ENCODE measurements at places on chromosomes 4 and X.

- no peak for DNase-seq
Measured at GRCh38 chr4:136690360-136690759, 841.9 kb downstream of the PCDH18 start.

DNA sequence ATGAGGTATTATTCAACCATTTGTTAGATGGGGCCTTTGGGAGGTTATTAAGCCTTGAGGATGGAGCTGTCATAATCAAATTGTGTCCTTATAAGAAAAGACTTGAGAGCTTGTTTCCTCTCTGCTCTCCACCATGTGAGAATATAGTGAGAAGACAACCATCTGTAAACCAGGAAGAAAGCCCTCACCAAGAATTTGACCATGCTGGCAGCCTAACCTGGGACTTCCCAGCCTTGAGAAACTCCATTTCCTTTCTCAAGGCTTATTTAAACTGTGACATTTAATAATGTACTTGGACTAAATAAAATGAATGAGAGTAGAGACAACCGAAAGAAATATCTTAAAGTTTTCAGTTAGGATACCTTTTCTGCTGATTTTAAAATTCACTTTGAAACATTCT is 83.7 kb upstream of the GC start:
- no peak for DNase-seq

GRCh38 chr4:48315728-48316630 is 25.4 kb upstream of the SLAIN2 start:
- DNase-seq: peak; percentile 76

- DNase-seq: peak; percentile 46
Measured at GRCh38 chr4:25180524-25181131, 20.4 kb upstream of the SEPSECS start.

DNA sequence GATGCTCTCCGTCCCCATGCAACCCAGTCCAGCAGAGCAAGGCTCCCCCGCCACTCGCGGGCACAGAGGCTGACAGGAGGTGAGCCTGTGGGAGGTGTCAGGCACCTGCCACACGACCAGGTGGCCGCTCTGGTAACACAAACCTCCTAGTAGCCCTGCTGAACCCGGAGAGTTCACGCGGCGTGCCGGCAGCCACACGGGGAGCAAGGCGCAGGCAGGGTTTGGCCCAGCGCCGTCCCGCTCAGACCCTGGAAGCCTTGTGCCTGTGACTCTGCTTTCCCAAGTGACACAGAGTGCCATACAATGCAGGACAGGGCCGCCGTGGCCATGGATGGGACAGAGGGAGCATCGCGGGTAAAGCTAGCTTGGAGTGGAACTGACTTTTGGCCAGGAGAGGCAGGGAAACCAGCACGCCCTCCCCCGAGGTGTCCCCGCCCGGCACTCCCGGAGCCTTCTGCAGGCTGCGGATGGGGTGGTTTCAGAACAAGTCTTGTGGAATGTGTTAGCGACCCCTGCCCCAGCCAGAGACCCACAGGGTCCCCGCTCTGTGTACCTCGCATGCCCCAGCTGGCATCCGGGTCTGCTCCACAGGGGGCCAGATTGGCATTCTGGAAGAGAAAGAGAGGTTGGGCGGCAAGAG is 44.7 kb upstream of the AFAP1 start:
- no peak for DNase-seq

- DNase-seq: peak; percentile 15
Measured at GRCh38 chr4:83387012-83387411, 52.4 kb upstream of the HPSE start.

- DNase-seq: peak; percentile 52
Measured at GRCh38 chrX:19889582-19890342, 2.4 kb upstream of the SH3KBP1 start.

GRCh38 chrX:73446831-73447230 is at the start of gene CDX4:
Gene CDX4, plus strand, starts transcription at chrX:73447053. Its CDS starts 201 bp downstream, at chrX:73447254.
- no peak for DNase-seq

DNA sequence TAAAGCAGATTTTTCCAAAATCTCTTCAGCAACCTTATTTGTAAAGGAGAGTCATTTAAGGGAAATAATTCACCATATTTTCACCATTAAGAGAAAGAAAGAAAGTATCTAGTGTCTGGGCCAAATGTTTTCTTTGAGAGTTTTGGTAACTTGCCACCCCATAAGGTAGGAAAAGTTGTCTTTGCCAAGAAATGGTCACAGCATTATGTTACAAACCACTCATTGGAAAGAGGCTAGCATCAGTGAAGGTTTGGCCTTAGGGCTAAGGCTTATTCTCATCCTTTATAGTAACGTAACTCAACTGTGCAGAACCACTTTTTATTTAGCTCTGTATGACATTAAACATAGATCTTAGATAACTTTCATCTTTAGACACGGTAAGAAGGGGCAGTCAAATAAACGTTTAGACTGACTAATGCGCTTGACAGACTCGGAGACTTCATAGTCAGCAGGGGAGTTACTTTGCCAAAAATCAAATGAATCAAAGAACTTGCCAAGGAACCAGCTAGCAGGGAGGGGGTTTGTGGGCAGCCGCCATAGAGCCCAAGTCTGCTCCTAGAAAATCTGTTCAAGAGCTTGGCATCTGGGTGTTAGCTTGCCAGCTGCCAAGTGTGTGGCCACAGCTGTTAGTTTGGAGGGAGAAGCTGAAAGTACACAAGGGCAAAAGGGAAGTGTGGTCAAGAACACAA is 182.8 kb upstream of the GRID2 start:
- peak; percentile 86 for DNase-seq

- no peak for DNase-seq
Measured at GRCh38 chrX:47568656-47569295, 7.8 kb downstream of the ARAF start.

DNA sequence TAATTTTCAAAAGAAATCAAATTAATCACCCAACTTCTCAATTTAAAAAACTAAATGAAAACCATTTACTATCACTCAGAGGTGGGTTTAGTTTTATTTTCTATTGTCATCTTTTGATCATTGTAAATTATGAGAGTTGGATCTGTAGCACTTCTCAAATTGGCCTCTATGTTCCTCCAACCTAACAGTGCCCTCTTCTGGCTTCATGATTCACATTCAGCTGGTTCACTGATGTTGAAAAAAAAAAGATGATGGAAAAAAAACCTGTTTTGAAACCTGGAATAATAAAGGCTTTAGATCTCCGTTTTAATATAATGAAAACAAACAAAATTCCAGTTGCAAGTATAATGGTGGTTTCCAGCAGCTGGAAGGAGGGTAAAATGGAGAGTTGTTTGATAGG is 2.4 kb upstream of the NBDY start:
- peak; percentile 59 for DNase-seq

DNA sequence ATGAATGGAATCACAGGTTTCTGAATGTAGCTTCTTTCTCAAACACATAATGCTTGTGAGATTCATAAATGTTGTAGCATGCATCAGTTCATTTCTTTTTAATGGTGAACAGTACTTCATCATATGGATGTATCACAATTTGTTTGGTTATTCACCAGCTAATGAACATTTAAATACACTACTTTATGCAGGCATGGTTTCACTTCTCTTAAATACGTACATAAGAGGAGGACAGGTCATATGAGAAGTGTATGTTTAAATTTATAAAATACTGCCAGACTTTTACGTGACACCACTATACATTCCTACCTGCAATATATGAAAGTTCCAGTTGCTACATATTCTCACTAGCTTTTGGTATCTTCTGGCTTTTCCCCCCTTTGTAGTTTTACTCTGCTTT is 65.4 kb downstream of the ANKRD17 start:
- no peak for DNase-seq

DNA sequence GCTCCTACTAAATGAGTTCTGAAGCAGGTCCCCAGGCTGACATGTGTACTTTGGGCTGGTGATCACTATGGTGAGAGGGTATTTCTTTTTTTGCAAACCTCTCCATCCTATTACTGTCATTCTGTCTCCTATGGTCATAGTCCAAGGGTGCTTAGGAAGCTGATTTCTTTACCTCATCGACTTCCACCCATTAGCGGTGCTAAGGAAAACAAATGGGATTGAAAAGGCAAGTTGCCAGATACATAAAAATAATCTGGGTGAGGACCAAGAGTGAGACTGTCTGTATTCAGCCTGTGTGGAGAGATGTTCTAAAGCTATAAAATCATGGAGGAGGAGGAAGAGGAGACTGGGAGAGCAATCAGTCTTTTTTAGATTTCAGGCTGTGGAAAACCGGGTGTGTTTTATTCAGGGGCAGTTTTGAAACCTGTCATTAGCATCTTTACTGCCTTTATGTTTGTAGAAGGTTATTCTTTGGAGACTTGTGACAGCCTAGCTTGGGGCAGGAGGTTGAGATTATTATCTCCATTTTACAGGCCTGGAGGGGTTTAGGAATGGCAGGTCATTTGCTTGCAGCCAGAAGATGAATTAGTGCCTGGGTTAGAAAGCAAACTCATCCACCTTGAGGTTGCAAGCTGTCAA is 1.9 kb downstream of the TMEM164 start:
- no peak for DNase-seq

- no peak for DNase-seq
Measured at GRCh38 chr4:120481756-120482155, 415.1 kb upstream of the MAD2L1 start.

- DNase-seq: no peak
Measured at GRCh38 chrX:68684291-68684918, 36.9 kb downstream of the STARD8 start.

DNA sequence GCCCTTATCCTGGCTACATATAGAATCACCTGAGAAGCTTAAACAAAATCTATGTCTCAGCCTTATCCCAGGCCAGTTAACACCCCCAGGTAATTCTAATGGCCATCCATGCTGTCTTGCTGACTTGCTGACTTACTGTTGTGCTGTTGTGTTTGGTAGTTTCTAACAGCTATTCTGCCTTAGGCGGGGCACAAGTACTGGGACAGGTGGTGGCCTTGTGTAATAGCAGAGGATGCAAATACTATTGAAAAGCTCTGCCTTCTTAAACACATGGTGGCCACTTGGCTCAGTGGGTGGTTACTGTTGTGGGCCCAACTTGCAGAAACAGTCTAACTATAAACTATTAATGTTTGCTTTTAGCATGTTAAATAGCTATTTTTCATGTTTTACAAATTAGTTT is 56.2 kb downstream of the CDS1 start:
- no peak for DNase-seq

DNA sequence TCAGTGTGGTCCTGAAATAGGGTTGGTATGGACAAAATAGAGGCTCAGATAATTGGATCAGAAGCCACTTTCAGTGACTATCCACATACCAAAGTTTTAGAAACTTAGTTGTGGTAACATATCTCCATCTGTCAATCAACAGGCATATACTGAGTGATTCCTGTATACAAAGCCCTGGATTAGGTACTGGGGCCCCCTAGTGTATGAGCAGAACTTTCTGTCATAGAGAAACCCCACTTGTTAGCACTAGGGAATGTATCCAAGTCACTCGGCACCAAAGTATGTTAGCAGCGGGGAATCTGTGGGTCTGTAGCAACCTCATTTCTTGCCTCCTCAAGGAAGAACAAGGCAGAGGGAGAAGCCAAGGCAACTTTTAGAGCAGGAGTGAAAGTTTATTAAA is 50.7 kb downstream of the MAP7D3 start:
- peak; percentile 42 for DNase-seq

- DNase-seq: peak; percentile 2
Measured at GRCh38 chrX:23844502-23845138, 61.6 kb downstream of the SAT1 start.

- no peak for DNase-seq
Measured at GRCh38 chr4:30856795-30857564, 136.8 kb downstream of the PCDH7 start.

DNA sequence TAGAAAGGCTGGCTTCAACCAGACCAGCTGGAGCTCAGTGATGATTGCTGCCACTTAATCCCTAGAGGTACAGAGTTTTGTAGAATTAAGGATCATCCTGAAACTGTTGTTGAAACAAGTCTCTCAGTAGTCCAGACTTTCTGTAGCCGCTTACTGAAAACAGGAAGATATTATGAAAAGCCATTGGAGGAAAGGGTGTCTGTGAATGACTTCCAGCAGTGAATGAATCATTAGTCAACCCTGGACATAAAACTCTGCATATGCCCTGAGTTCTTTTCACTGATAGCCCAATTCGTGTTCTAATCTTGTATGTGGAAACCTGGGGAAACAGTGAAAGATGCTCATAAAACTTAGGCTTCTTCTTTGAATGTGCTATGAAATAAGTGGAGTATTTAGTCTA is 14.8 kb downstream of the HOPX start:
- no peak for DNase-seq

- no peak for DNase-seq
Measured at GRCh38 chrX:96455078-96455477, 229.6 kb upstream of the DIAPH2 start.

GRCh38 chrX:132710656-132711155 is 221.9 kb upstream of the MBNL3 start:
- DNase-seq: no peak

GRCh38 chr4:157706155-157706554 is 466.7 kb downstream of the GASK1B start:
- DNase-seq: no peak

GRCh38 chr4:189293459-189293858 is 647.2 kb upstream of the FRG1 start:
- DNase-seq: no peak

DNA sequence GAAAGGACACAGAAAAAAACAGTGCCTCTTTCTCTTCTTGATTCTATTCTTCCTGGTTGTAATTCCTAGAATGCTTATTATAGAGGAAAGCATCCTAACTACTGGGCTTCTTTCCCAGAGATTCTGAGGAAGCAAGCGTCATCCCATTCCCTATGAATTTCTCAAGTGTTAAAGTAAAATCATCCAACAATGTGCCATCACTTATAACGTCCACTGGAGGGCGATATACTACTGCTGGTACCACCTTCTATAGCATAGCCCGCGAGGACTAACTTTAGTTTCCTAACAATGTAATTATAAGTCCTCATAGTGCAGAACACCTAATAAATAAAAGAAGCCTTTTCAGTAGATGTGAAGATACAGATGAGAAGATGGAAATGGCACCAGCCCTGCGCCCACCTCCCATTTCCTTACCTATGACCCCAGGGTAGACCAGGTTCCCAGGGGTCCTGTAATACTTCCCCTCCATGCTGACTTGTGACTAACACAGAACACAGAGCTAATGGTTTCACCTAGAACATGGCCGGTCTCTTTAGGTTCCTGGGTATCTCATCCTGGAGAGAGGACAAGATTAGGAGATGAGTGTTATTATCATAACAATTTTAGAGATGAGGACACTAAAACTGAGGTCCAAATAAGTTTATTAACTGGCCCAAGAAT is 4.2 kb downstream of the CENPVL3 start:
- peak; percentile 52 for DNase-seq

DNA sequence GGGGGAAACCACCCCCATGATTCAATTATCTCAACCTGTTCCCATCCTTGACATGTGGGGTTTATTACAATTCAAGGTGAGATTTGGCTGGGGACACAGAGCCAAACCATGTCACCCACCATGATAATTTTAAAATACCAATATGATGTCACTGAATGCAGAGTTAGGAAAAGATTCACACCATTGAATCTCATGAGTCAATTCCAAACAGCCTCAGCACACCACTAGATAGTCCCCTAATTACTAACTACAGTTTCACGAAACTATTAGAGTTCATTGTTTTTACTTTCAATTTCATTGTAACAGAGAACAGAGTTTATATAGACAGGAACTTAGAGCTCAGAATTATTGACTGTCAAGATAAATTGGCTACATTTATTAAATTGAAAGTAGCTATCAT is 410.2 kb downstream of the FAM47A start:
- no peak for DNase-seq

GRCh38 chr4:37985730-37986275 is 25.6 kb downstream of the PTTG2 start:
- DNase-seq: no peak
